ENCODE measurements at places on chromosomes 1 and 21.

DNA sequence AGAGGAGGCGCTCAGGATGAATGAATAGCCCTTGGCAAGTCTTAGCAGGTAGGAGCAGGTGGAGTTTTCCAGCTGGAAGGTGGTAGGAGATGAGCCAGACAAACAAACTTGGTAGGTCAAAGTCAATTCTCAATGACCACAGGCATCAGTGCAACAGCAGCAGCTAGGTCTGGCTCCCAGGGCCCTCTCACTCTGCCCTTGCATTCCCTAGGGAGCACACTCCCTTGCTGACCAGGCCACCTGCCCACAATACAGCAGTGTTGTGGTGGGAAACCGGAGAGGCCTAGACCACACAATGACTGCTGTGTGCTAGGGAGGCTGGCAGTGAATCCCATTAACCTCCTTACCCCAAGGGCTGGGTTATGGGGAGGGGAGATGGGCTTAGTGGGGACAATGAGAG lies 13.0 kb upstream of the PAQR6 start:
- DNase-seq = no peak

DNA sequence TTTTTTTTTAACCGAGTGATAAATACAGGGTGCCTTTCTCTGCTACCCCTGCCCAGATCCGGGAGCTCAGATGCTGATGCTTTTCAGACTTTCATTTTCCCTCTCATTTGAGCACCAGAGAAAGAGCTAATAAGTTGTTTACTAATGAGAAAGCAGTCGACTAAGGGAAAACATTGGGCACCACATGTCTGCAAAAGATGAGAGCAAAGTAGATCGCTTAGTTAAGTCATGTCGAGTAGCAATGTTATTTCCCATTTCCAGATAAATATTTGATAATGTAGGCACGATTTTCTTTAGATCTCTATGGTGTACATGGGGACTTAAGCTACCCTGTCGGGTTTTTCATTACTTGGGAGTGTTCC lies 1.2 kb downstream of the PKN2 start:
- DNase-seq = no peak

DNA sequence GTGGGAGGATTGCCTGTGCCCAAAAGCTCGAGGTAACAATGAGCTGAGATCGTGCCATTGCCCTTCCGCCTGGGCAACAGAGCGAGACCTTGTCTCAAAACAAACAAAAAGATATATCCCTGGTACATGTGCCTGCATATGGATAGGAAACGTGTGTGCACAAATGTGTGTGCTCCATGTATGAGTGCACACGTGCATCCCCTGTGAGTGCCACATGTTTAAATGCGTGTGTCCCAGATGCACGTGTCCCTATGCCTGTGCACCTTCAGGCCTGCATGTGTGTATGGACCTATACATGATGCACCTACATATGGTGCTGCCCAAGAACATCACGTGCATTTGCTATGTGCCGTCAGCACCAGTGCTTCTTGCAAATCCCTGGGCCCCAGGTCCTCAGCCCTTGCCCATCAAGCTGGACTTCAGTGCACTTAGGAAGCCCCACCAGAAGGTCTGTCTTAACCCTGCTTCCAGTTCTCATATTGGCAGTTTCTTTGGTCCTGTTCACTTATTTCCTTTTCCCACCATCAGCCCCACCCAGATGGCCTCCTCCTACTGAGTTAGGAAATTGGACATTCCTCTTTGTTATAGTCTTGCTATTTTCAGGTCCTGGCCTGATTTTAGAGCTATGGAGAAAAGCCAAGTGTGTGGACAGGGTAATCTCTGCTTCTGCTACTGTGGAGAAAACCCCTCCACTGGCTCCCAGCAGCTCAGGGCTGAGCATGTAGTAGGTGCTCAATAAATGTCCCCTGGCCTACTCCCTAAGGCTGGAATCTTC lies 15.4 kb downstream of the TIE1 start:
- no peak for DNase-seq

- no peak for DNase-seq
These were observed 1.7 kb downstream of the PDXK start for GRCh38 chr21:43720539-43721166.

- no peak for DNase-seq
These were observed 32.7 kb downstream of the RHBG start for GRCh38 chr1:156401681-156402081.

DNA sequence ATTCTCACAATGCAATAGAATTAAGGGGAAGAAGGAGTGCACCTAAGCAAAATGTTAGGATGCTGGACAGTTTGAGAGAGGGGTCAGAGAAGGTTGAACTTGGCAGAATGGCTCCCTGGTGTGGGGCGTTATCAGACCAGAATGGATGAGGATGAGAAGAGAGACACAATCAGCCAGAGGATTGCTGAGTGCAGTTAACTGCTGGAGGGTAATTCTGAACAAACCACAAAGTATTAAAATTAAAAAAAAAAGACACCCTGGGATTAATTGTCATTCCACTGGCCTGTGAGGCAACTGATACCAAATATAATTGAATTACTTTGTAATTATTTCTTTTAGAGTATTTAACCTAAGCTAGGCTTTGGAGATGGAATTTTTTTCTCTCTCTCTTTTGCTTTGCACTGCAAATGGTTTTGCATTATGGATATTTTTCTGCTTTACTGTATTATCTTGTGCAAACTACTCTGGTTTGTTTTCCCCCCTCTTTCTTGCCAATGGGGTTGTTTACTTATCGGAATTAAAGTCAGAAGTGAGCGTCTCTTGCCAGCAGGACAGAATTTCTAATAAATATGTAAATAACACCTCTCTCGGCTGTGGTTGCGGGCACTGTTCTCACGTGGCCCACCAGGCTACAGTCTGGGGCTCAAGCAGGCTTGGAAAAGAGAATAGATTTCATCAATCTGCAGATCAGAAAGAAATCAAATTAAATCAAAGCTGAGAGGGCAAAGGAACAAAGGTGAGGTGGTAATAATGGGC lies 572.9 kb upstream of the CAMK1G start:
- no peak for DNase-seq

Measured in mucosa of gallbladder (tissue), 1 donor.